ENCODE measurements at places on chromosomes 5 and 9. TPM values are rescaled to one million over a fixed set of nuclear protein-coding genes. Genes with fewer than 3 reads are reported as not detected.

- DNase-seq = no peak
Observed at GRCh38 chr5:178325679-178326373, 93.2 kb upstream of the PHYKPL start.

DNA sequence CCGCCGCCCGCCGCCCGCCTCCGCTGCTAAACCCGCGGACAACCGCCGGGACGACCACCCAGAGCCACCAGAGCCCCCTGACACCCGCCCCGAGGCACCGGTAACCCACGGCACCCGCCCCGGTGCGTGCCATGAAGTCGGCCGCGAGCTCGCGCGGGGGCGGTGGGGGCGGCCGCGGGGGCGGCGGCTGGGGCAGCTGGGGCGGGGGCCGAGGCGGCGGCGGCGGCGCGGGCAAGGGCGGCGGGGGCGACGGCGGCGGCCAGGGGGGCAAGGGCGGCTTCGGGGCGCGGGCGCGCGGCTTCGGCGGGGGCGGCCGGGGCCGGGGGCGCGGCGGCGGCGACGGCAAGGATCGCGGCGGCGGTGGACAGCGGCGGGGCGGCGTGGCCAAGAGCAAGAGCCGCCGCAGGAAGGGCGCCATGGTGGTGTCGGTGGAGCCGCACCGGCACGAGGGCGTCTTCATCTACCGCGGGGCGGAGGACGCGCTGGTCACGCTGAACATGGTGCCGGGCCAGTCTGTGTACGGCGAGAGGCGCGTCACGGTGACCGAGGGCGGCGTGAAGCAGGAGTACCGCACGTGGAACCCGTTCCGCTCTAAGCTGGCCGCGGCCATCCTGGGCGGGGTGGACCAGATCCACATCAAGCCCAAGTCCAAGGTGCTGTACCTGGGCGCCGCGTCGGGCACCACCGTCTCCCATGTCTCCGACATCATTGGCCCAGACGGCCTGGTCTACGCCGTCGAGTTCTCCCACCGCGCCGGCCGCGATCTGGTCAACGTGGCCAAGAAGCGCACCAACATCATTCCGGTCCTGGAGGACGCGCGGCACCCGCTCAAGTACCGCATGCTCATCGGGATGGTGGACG lies 499 bp downstream of the FBLL1 start:
- DNase-seq = no peak

- DNase-seq = no peak
Observed at GRCh38 chr9:4905135-4905490, 80.0 kb upstream of the JAK2 start.

- DNase-seq = no peak
Observed at GRCh38 chr5:121763665-121764064, 88.0 kb upstream of the FTMT start.

Gene SLCO6A1
- total RNA-seq = not detected

Gene EIF4E1B
- total RNA-seq = not detected

DNA sequence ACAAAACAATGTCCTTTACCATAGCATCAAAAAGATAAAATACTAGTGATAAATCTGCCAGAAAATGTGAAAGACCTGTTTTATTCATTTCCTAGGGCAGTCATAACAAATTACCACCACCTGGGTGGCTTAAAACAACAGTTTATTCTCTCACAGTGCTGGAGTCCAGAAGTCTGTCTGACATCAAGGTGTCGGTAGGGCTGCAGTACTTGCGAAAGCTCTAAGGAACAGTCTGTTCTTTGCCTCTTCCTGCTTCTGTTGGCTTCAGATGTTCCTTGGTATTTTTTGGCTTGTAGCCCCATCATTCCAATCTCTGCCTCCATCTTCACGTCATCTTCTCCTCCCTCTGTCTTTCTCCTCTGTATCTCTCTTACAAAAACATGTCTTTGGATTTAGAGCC lies 51.0 kb downstream of the PTPDC1 start:
- DNase-seq = no peak

GRCh38 chr9:128657796-128658195 lies 1.1 kb upstream of the DYNC2I2 start:
- no peak for DNase-seq

GRCh38 chr5:133460172-133460758 lies 152.1 kb downstream of the FSTL4 start:
- DNase-seq = no peak

- no peak for DNase-seq
Observed at GRCh38 chr5:158552241-158552640, 547.5 kb downstream of the EBF1 start.

DNA sequence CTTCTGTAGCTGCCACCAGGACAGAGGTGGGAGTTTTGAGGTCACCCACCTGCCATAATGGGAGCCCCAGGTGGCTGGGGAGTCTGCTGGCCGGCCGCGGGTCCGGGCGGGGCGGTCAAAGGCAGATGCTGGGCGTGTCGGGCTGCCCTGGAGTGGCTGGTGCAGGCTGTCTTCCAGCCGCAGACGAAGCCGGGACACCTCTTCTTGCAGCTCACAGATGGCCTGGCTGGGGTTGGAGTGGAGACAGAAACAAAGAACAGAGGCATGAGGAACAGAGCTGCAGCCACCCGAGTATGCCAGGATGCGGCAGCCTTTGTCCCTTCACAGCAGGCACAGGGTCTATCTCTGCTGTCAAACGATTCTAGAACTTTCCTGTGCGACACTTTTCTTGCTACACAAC lies 18.0 kb downstream of the ORM2 start:
- no peak for DNase-seq

GRCh38 chr9:27184556-27185351 lies 75.7 kb downstream of the TEK start:
- no peak for DNase-seq

DNA sequence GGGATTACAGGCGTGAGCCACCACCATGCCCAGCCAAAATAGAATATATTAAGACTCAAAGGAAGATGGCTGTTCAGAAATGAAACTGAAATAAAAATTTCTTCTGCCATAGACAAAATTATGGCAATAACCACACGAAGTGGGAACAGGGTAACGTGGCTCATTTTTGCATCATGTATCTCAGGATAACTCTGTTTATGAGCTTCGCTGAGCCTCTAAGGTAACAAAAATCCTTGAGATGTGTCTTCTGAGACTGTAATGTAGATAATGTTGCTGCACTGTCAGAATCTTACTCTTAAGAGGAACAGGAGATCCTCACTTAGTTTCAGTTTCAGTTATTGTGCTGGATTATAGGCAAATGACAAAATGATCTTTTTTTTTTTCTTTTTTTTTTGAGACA lies 153.8 kb downstream of the GOLPH3 start:
- DNase-seq = no peak

Measured in left ventricle myocardium inferior (tissue), 1 donor.